Esophagus mucosa (tissue), 1 donor: ENCODE measurements at places on chromosomes 13 and 19. TPM values are rescaled to one million over a fixed set of nuclear protein-coding genes. Genes with fewer than 3 reads are reported as not detected.

The PROZ gene
- not detected for total RNA-seq

The SMAD9 gene
- 0.68 TPM for total RNA-seq

The DMKN gene
- 406 TPM for total RNA-seq

The CEACAM1 gene
- 97.8 TPM for total RNA-seq

The KLK13 gene
- 1,054 TPM for total RNA-seq

The ZNF160 gene
- 9.2 TPM for total RNA-seq

The KLK4 gene
- not detected for total RNA-seq

The LACC1 gene
- total RNA-seq, result 5.8 TPM

The ZNF667 gene
- total RNA-seq, result 0.76 TPM

The AMH gene
- total RNA-seq, result 0.56 TPM

The RRAS gene
- 16.4 TPM for total RNA-seq

The INSR gene
- 6.9 TPM for total RNA-seq

The ZNF284 gene
- total RNA-seq, result 0.36 TPM

The ZNF835 gene
- 0.04 TPM for total RNA-seq

The FGF21 gene
- not detected for total RNA-seq

The GFY gene
- total RNA-seq, result not detected

The ZFR2 gene
- total RNA-seq, result not detected

The BST2 gene
- total RNA-seq, result 2.8 TPM

The POU2F2 gene
- 1.00 TPM for total RNA-seq

The FCAR gene
- 0.16 TPM for total RNA-seq

The GSX1 gene
- not detected for total RNA-seq

The PLIN5 gene
- 2.4 TPM for total RNA-seq

The DLEU7 gene
- total RNA-seq, result not detected

The SHISA7 gene
- not detected for total RNA-seq

The ZNF136 gene
- 2.0 TPM for total RNA-seq

The MYO1F gene
- 3.8 TPM for total RNA-seq

The PPM1N gene
- total RNA-seq, result 2.4 TPM

The ADM5 gene
- 0.92 TPM for total RNA-seq

The NCAN gene
- total RNA-seq, result not detected

The ZNF415 gene
- total RNA-seq, result 0.28 TPM

The C5AR1 gene
- 1.1 TPM for total RNA-seq

The TMEM161A gene
- 18.7 TPM for total RNA-seq

The KLK12 gene
- 153 TPM for total RNA-seq

The RASIP1 gene
- 7.3 TPM for total RNA-seq

The FLT3LG gene
- total RNA-seq, result 3.3 TPM

The GPR183 gene
- total RNA-seq, result 0.76 TPM

The KIR2DL3 gene
- total RNA-seq, result not detected

The CD177 gene
- 2.4 TPM for total RNA-seq

The RGS9BP gene
- 0.16 TPM for total RNA-seq

The PSG5 gene
- not detected for total RNA-seq

The ARL11 gene
- total RNA-seq, result 1.2 TPM

The SIGLEC6 gene
- total RNA-seq, result 0.44 TPM

The CEACAM8 gene
- not detected for total RNA-seq

The JAK3 gene
- 2.0 TPM for total RNA-seq

The EDNRB gene
- 2.6 TPM for total RNA-seq

The ZNF492 gene
- total RNA-seq, result 0.24 TPM

The RPS28 gene
- total RNA-seq, result 1,802 TPM

The MYH14 gene
- 66.0 TPM for total RNA-seq

The TTYH1 gene
- 0.44 TPM for total RNA-seq

The C19orf67 gene
- total RNA-seq, result 0.12 TPM

The ZNF837 gene
- 2.7 TPM for total RNA-seq

The CYP2F1 gene
- 0.36 TPM for total RNA-seq

The ZNF98 gene
- not detected for total RNA-seq

The GIPR gene
- 0.16 TPM for total RNA-seq

The NTF4 gene
- 5.6 TPM for total RNA-seq

The VSTM2B gene
- total RNA-seq, result not detected

The LILRA1 gene
- 0.16 TPM for total RNA-seq

The ZNF614 gene
- total RNA-seq, result 3.6 TPM
